ENCODE measurements at places on chromosomes 11 and 22.

GRCh38 chr11:68845351-68846002 lies 3.8 kb upstream of the CPT1A start:
- DNase-seq, result no peak

GRCh38 chr11:78773077-78773476 lies 198.4 kb upstream of the NARS2 start:
- no peak for DNase-seq

GRCh38 chr11:112734207-112734606 lies 227.0 kb upstream of the NCAM1 start:
- DNase-seq, result peak; percentile 74

DNA sequence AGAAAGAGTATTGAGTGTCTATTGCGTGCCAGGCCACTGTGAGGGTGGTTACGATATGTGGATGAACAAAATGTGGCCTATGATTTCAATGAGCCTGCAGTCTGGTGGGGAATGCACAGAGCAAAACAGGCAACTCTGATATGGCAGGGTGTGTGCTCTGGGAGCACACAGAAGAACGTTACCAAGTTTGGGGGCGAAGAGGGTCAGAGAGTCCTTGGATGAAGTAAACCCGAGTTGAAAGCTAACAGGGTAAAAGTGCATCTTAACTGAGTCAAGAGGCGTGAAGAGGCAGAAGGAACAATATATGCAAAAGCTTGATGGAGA lies 258 bp downstream of the CFAP68 start:
- DNase-seq, result no peak

DNA sequence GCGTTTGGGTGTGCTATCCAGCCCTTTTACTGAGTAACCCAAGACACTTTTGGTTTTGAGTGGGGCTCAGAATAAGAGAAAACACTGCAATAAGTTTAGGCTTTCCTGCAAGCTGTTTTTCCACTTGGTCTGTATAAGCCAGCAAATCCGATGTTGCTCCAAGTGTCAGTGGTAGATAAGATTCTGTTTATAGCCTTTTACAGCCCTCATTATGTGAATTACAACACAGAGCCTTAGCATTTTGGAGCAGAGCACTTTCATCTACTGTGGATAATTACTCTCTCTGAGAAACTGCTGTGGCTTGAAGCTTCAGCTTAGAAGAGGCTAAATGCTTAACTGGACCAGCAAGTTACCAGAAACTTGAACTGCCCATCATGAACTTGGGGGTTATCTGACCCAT lies 601.1 kb downstream of the JRKL start:
- no peak for DNase-seq

DNA sequence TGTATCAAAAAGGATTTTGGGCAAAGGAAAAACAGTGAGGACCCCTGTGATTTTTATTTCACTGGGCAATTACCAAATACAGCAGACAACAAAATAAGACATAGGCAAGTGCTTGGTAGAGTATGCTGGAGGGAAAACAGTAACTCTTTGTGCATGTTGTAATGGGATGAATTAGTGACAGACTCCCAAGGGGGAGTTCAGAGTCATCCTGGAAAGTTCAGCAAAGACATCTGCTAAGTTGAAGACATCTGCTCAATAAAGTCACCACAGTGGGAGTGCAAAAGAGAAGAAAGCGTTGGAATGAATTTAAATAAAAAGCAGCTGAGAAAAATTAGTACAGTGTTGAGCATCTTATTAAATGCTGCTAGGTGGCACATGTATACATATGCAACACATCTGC lies 378.8 kb upstream of the ISX start:
- DNase-seq, result no peak

DNA sequence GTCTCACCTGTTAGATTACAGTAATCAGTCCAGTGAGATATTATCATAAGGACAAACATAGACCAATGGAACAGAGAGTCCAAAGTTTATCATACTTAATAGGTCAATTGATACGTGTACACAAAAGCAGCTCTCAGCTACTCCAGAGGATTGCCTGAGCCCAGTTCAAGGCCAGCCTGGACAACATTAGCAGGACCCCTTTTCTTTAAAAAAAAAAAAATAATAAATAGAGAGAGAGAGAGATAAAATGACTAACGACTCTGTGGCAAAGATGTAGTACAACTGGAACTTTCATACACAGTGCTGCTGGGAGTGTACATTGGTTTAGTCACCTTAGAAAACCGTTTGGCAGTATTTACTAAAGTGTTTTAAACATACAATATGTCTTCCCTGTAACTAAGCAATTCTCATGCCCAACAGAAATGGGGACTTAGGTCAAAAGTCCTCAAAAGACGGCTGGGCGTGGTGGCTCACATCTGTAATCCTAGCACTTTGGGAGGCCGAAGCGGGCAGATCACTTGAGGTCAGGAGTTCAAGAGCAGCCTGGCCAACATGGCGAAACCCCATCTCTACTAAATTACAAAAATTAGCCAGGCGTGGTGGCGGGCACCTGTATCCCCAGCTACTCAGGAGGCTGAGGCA lies 10.6 kb downstream of the SNX32 start:
- DNase-seq, result no peak

GRCh38 chr11:132589791-132590190 lies 942.5 kb downstream of the OPCML start:
- DNase-seq, result no peak

- DNase-seq, result no peak
These were observed 68.0 kb upstream of the ALX4 start for GRCh38 chr11:44377914-44378321.

DNA sequence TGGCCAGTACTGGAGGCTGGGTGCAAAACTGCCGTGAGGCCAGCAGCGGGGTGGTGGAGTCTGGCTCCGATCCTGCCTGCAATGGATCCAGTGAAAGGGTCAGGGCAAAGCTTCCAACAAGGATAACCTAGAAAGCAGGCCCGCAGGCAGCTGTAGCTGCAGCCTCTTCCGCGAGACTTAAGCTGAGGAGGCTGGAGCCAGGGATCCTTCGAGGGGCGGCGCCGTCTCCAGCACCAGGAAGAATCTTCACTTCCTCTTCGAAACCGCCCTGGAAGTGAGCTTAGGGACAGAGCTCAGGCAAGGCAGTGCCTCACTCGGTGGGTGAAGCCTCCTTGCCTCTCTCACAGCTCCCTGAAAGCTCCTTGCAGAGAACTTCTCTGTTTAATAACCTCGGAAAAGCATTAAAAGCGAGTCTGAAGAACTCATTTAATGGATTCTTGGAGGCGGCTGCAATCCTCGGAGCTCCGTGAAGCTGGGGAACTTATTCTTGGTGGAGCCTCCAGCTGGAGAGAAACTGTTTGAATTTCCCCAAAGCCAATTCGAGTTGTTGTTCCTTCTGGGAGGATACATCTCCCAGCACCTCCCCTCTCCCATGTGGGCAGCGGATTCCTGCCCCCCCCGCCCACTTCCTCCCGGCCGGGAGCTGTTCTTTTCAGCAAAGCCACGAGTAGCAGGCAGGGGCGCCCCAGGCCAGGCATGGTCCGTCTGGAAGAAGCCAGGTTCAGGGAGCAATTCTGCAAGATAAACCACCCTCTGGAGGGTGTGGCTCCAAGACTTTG lies 169.9 kb downstream of the CTTN start:
- DNase-seq, result peak; percentile 92

- DNase-seq, result peak; percentile 8
These were observed 3.0 kb downstream of the ASCL2 start for GRCh38 chr11:2267306-2267850.

- DNase-seq, result no peak
These were observed 4.4 kb downstream of the TIMM10B start for GRCh38 chr11:6485661-6486060.

- no peak for DNase-seq
These were observed 47.5 kb downstream of the SC5D start for GRCh38 chr11:121340032-121340580.

DNA sequence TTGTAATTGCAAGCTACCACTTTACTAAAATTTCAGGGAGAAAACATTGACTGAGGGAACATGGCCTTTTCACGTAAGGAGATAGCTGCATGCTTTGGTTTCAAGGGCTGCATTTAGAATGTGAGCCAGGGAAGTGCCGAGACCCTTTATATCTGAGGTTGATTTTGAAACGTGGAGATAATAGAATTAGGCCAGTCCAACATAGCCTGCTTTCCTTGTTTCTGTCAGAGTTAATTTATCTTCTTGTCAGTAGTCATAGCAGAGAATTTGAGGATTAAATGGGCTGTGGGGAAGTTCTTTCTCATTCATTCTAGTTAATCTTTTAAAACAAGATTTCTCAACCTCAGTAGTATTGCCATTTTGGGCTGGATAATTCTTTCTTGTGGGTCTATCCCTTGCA lies 12.2 kb downstream of the ALKBH3 start:
- no peak for DNase-seq

GRCh38 chr11:60933416-60934123 lies 9.3 kb downstream of the TMEM132A start:
- DNase-seq, result no peak

Measured in GM03348 (cell line).